Karpas-422 (cell line): ENCODE measurements at places on chromosomes 6 and 20. TPM values are rescaled to one million over a fixed set of nuclear protein-coding genes. Genes with fewer than 3 reads are reported as not detected.

ENTPD6 gene
- 100 and 125 TPM in 2 replicates for total RNA-seq

KCNK17 gene
- not detected in 2 replicates for total RNA-seq

VGLL2 gene
- not detected in 2 replicates for total RNA-seq

VPS52 gene
- 21.6 and 76.5 TPM in 2 replicates for total RNA-seq

ZSCAN23 gene
- 3.3 and 4.8 TPM in 2 replicates for total RNA-seq

PTP4A1 gene
- total RNA-seq: 11.1 and 39.5 TPM in 2 replicates

SMLR1 gene
- total RNA-seq: not detected in 2 replicates

AVP gene
- total RNA-seq: not detected in 2 replicates

CALHM4 gene
- total RNA-seq: not detected in 2 replicates

HLA-DMA gene
- total RNA-seq: 325 and 451 TPM in 2 replicates

- no peak for DNase-seq
Observed at GRCh38 chr20:1633535-1633934, 13.7 kb upstream of the SIRPB1 start.

GRCh38 chr6:141288947-141289346 is 843.8 kb upstream of the GJE1 start:
- no peak for DNase-seq

DNA sequence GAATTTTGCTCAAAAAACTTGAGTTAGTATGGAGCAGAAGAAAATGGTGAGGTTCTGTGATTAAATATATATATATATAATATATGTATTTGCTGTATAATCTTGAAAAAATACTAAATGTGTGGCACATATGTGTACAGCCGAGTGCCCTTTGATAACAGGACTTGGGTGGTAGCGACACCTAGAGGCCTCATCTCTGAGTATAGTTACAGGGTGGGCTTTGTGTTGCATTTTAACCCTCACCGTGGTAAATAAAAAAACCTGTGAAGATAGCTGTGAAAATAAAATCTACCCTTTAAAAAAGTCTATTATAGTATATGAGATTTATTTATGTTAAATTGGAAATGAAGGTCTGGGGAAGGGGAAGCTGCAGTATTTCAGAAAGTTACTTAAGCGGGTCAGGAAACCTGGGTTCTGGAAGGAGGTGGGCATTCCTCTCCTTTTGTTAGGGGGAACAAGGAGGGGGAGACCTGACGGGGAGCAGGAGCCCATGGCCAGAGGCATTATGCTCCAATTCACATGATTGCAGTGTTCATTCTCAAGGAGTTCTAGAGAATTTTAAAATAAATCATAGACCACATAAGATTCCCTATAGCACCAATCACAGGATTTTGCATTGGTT is 82.7 kb downstream of the SH3BGRL2 start:
- DNase-seq: peak; percentile 61

DNA sequence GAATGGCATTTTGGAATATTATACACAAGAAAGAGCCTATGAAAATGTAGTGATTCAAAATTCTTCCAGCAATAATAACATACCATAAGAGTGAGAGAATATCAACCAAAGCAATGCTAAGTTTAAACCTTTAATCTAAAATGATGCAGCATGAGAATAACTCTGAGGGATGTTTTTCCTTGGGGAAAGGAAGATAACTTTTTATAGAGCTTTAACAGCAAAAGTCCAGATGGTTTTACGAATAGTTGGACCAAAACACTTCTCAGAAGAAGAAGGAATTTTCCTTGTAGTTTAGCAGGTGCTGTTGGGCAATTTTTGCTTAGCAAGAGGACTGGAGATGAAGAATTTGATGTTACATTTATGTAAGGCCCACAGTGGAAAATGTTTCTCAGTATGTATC is 1503.2 kb downstream of the HACE1 start:
- DNase-seq: no peak

DNA sequence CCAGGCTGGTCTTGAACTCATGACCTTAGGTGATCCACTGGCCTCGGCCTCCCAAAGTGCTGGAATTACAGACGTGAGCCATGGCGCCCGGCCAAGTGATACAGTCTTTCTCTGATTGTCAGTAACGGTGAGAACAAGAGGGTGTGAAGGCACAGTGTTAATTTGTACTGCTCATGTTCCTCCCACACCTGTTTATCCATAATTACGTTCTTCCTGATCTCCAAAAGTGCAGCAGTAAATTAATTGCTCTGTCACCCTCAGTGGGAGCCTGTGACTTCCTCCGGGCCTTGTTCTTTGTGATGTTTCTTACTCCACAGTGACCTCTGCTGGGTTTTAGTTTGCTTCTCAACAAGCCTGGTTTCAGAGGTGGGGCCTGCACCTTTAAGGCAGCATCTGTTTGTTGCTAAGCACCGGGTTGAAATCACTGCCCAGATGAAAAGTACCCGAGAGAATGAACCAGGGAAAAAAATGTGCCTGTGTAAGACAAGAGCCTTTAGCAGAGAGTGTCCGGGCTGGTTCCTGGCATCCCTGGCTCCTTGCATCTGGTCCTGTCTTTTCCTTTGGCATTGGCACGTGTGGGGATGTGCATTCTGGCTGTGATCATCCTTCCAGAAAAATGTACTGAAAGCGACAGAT is 89.1 kb upstream of the CLDN20 start:
- peak; percentile 88 for DNase-seq

DNA sequence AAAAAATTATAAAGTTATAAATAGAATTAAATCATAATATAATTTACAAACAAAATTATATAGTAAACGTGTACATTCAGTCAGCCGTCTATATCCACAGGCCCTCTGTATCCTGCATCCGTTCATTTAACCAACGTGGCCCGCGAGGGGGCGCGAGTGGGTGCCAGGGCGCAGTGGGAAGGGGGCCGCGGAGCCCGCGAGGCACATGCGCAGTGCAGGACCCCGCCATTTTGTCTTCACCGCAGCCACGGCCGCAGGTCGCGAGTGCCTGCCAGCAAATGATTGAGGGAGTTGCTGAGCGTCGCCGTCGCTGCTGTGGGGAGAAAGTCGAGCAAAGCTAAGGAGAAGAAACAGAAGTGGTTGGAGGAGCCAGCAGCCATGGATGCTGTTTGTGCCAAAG is 53.4 kb upstream of the ECI2 start:
- DNase-seq: no peak

- DNase-seq: no peak
Observed at GRCh38 chr20:6525447-6526303, 241.8 kb upstream of the BMP2 start.

DNA sequence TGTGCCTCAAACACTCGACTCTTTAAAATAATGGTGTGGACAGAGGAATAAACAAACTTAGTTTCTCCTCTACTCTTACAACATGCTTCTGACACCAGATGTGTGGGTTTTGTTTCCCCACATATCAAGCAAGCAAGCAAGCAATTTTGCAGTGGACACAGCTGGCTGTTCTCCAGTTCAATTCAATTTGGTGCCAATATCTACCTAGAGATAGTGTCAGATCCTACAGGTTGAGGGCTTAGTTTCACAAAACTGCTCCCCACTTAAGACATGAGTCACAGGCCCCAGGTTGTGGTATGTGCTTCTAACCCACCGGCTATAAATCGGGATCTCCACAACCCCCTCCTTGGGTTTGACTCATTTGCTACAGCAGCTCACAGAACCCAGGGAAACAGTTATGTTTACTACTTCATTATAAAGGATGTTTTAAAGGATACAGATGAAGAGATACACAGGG is 131.4 kb upstream of the TRAF3IP2 start:
- no peak for DNase-seq

- peak; percentile 70 for DNase-seq
Observed at GRCh38 chr6:150634964-150635292, 35.2 kb downstream of the PLEKHG1 start.

- no peak for DNase-seq
Observed at GRCh38 chr6:68333442-68333841, 301.6 kb upstream of the ADGRB3 start.

- no peak for DNase-seq
Observed at GRCh38 chr6:79495246-79495645, 42.0 kb downstream of the LCA5 start.

GRCh38 chr6:142187209-142187608 is 40.1 kb downstream of the VTA1 start:
- DNase-seq: no peak

DNA sequence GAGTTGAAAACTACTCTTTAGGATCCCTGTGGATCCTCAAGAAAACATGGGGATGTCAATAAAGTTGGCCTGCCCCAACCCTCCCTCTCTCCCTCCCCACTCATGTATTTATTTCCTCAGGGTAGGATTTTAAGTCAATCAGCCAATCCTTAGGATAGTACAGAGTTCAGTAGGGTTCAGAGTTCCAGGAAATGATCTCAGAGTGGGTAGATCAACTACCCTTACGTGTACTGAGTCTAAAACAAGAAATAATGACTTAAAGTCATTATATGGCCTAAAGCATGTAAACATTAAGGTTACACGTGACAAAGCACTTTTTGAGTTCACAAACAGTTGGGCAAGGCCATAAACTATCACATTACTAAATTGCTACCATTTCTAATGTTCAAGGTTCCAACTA is 47.2 kb upstream of the REV3L start:
- no peak for DNase-seq

GRCh38 chr20:32798046-32798981 is 21.4 kb upstream of the MAPRE1 start:
- DNase-seq: no peak

DNA sequence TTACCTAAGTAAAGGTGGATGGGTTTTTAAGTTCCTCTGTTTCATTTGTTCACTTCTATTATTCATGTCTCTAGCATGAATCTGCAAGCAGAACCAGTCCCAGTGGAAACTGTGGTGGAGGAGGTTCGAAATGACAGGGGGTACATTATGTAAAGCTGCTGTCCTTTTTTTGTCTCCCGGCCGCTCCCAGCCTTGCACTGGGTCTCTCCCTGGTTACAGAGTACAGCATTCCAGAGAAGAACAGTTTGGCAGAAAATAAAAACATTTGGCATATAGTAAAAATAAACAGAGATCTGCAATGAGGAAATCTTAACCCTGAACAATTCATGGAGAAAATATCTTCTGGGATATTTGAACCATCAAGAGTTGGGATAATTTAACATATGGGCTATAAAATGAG is 34.6 kb upstream of the TAGAP start:
- DNase-seq: no peak

DNA sequence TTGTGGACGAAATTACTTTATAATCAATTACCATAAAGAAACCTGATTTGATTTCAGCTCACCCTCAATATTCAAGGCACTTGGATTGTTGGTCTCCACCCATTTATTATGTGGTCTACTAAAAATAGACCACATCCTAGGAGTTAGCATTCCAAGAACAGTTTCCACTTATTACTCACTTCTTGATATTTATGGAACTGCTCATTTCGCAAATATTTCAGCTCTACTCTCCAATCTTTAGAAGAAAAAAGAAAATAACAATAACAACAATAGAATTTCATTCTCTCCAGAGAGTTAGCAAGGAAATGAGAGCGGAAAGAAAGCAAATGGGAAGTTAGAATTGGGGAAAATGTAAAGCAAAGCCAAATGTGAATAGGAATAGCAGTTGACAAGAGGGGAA is 26.2 kb upstream of the HDAC2 start:
- DNase-seq: no peak

DNA sequence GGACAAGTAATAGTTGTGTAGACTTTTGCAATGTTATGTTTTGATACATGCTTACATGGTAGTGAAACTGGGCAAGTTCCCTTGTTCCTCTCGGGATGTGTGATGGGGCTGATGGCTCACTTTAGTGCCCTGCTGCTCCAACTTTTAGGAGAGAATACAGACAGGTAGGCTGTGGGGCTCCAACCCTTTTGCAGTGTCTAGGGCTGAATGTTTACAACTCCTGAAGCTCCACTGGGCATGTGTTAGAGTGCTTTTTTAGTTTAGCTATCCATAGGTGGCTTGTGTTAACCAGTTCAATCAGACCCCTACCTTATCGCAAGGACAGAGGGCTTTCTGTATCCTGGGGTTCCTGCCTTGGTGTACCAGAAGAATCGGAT is 33.8 kb downstream of the SERPINB6 start:
- DNase-seq: no peak

DNA sequence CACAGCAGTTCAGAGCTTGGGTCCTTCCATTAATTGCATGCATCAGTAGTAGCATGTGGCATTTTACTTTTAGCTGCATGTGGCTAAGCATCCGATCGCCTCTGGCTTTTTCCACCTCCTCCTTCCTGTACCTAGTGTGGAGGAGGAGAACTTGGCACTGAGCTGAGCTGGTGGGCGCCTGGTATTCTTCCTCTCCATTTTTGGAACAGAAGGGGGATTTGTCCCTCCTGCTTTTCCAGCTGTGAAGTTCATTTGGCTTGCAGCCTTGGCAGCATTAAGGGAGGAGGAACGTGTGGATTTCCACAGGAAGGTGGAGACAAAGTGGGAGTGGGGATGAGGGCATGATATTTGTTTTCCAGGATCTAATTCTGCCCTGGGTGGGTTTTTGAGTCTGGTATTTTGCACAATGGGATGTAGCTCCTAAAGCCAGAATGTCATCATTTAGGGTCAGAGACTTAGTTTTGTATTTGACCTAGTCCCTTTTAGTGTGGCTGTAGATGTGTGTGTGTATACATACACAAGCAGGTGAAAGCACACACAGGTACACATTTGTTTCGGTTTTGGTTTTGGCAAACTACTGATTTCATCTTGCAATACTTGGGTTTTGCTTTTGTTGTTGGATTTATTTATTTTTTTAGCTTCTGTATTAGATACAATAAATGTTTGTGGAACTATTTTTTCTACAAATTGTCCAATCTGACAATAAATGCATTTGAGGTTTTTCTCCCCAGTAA is 90.0 kb downstream of the SASH1 start:
- no peak for DNase-seq

GRCh38 chr6:12751694-12752325 is 35.2 kb downstream of the PHACTR1 start:
- peak; percentile 79 for DNase-seq

DNA sequence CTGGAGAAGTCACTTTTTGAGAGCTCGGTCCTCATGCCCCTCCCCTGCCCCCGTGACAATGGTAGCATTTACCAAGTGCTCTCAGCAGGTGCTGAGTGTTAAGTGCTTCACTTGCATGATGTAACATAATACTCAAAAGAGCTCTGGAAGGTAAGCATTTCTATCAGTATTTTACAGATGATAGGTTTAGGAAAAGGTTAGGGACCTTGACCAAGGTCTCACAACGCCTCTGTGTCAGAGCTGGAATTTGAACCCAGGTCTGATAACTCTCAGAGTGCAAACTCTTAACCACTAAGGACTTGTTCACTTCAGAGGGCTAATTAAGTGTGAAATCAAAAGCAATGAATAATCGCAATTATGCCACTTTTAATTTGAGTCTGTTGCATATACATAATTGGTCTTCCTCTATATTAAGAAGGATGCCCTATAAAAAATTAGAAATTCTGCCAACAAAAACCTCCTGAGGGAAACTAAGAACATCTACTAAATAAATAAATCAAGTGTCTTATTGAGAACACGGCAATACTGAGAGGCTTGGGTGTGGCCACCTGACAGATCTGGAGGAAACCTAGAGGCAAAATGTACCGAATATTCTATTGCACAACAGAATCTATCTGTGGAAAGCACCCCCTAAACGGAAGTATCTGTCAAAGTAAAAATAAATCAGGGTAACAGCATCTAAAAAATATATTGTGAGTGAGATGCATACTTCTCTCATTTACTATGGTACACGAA is 109.8 kb downstream of the BACH2 start:
- no peak for DNase-seq

GRCh38 chr6:106469882-106470281 is 109.4 kb downstream of the CRYBG1 start:
- DNase-seq: no peak

GRCh38 chr20:32294071-32294470 is 16.6 kb downstream of the KIF3B start:
- DNase-seq: no peak

- peak; percentile 79 for DNase-seq
Observed at GRCh38 chr6:106748547-106749207, 119.3 kb downstream of the QRSL1 start.
